ENCODE measurements at places on chromosomes 3 and 15.
A peak's percentile ranks its signal among the peaks of the same experiment; 100 is the strongest.

DNA sequence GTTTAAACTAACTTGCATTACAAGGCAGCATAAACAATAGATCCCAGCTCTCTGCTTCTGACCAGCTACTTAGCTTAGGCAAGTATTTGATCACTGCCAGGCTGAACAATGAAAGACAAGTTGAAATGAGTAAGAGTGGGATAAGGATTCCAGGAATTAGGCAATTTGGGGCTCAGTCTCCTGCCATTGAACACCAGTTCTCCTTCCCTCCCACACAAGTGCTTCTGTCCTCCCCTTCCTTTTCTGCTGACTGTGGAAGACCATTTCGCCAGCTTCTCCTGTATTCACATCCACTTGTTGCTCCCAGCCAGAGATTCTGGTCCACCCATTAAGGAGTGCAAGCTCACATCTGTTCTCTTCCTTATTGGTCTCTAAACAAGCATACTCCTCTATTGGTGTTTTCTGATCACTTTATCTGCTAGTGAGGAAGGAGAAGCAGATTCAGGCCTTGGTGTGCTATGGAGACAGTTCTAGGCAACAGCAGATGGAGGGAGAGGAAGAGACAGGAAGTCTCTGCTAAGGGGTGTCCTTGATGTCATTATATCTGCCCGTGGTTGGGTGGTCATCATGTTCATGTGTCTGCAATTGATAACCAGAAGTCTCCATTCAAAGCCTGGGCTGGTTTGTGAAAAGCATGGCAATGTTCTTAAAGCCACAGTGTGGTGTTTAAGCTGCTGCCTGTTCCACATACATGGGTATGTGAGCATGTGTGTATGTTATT lies 121.5 kb downstream of the PLCL2 start:
- DNase-seq: peak; percentile 39

- no peak for DNase-seq
These were observed 77.1 kb downstream of the LRRC28 start for GRCh38 chr15:99328106-99329072.

GRCh38 chr15:27454281-27455075 lies 483.5 kb downstream of the GABRG3 start:
- DNase-seq: no peak

DNA sequence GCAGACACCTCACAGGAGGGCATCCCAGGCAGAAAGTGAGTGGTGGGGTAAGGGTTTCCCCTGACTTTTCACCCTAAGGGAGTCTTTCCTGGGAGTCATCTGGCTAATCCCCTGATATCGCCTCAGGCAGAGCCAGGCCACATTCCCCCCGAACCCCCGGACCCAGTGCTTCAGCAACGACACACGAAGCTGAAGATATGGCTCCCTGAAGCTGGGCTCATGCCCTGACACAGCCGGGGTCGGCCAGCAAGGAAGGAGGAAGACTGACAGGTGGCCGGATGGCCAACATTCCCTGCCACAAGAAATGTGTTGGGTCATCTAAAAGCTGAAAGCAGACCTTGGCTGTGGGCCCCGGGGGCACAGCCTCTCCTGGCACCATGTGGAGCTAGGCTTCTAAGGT lies 14.4 kb downstream of the CHST13 start:
- no peak for DNase-seq

DNA sequence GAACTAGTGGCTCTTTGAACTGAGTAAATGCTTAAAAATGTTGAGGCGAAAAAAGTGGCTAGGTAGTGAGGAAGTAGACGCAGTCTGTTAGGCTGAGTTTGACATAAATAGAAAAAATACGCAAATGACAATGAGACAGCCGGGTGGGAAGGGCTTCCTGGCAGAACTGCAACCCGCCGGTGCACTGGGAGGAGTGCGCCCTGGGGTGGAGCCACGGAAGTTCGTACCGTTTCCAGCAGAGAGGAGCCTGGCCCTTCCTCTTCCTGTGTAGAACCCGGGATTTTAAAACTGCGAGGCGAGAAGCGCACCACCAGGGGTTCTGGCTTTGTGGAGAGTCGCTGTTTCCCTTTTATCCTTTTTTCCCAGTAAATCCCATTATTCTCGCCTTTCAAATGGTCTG lies 602.6 kb downstream of the PYDC2 start:
- no peak for DNase-seq

- DNase-seq: peak; percentile 95
These were observed 22.4 kb downstream of the B3GNT5 start for GRCh38 chr3:183275418-183275817.

GRCh38 chr3:184636741-184637316 lies 75.0 kb downstream of the MAGEF1 start:
- peak; percentile 79 for DNase-seq

- no peak for DNase-seq
These were observed 118.5 kb upstream of the ABHD17C start for GRCh38 chr15:80576519-80577090.

DNA sequence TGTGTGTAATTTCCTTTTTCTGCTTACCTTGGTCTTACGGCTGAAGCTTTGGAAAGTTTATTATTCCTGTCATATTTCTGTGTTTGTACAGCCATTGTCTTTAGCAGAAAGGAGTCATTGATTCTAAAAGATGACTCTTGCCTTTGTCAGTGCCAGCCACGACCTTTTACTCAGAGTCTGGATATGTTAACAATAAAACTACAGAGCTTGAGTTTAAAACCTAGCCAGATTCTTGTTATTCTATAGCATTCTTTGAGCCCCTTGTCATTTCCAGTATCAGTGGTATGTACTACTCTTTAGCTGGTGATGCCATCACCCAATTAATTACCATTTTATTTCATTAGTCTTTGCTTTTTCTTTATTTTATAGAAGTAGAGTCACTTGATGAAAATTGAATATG lies 142.4 kb downstream of the TCF12 start:
- no peak for DNase-seq

DNA sequence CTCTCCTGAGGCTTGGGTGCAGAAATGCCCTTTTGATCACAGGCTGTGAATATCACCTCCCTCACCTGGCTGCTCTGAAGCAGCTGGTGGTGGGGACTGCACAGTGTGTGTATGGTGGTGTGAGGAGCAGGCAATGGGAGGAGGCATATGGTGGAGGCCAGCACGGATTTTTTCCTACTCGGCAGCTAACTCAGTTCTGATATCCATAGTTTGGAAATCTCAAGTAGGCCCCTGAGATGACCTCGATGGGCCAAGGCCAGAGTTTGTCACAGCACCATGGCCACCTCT lies 21.3 kb upstream of the CXCR6 start:
- DNase-seq: no peak

GRCh38 chr15:42345504-42345903 lies 13.8 kb upstream of the CAPN3 start:
- DNase-seq: no peak

DNA sequence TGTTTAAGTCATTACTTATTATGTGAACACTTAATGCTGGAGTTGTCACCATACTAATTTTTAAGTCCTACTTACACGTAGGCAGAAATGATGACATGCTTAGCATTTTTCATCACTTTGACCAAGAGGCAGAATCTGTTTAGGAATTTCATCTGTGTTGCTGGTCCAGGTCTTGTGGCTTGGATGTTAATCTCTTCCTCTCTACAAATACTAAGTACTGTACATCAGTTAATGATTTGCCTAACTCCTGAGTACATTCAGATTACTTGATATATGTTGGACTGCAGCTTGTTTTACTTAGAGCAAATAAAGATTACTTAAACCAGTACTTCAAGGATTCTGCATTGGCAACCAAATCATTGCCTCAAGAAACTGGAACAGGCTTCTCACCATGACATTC lies 8.6 kb downstream of the SNRK start:
- DNase-seq: no peak

DNA sequence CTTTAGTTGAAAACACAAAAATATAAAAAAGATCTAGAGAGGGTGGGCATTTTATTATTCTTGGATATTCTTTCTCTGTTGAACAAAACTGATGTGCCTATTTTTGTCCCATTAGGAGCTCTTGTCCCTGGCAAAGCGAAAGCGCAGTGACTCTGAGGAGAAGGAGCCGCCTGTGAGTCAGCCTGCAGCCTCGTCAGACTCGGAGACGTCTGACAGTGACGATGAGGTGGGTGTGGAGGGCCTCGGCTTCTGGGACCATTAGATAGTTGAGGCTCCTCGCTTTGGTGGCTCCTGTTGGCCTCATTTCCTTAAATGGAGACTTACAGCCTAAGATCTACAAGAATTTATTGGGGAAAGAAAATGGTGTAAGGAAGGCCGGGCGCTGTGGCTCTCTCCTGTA lies 21.3 kb downstream of the RTF1 start:
- no peak for DNase-seq

GRCh38 chr15:40102897-40103858 lies 5.5 kb downstream of the BMF start:
- DNase-seq: no peak

Data from common myeloid progenitor, CD34-positive (primary cell).